Metanephros (tissue), 2 donors: ENCODE measurements at places on chromosomes 13 and 19. TPM values are rescaled to one million over a fixed set of nuclear protein-coding genes. Genes with fewer than 3 reads are reported as not detected.

The GFY gene
- not detected for total RNA-seq

The ZNF417 gene
- 34.0 TPM for total RNA-seq

The SERTM1 gene
- total RNA-seq: 0.18 TPM

The HIPK4 gene
- 0.06 TPM for total RNA-seq
